ENCODE measurements at places on chromosomes 4 and X.
A peak's percentile ranks its signal among the peaks of the same experiment; 100 is the strongest.

DNA sequence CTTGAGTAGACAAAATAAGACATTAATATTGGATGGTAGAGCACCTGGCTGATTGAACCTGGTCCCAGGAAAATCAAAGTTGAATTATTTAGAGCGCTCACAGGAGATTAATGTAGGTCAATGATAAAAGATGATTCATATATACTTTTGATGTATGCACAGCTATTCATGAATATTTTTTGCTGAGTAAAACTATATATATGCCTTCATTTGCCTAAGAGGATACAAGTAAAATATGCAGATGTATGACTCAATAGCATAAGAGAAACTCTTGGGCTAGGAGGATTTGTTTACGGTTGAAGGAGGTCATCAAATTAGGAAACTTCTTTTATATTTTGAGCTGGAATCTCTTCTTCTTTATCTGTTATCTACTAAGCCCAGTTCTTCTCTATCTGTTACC, 202.7 kb upstream of the HS3ST1 start:
- no peak for DNase-seq

- no peak for DNase-seq
Measured at GRCh38 chr4:79121223-79121622, 182.0 kb upstream of the PAQR3 start.

- DNase-seq, result peak; percentile 24
Measured at GRCh38 chrX:153539171-153539978, 21.9 kb downstream of the ATP2B3 start.

- peak; percentile 57 for DNase-seq
Measured at GRCh38 chr4:149790172-149790907, 25.3 kb downstream of the IQCM start.

GRCh38 chr4:74096265-74096980, 2.6 kb downstream of the CXCL2 start:
- no peak for DNase-seq

DNA sequence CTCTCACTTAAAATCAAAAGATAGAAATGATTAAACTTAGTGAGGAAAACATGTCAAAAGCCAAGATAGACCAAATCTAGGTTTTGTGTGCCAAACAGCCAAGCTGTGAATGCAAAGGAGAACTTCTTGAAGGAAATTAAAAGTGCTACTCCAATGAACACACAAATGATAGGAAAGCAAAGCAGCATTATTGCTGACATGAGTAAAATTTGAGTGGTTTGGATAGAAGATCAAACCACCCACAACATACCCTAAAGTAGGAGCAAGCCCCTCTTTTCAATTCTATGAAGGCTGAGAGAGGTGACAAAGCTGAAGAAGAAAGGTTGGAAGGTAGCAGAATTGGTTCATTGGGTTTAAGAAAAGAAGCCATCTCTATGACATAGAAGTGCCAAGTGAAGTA, 56.8 kb downstream of the SLC39A8 start:
- DNase-seq, result no peak

DNA sequence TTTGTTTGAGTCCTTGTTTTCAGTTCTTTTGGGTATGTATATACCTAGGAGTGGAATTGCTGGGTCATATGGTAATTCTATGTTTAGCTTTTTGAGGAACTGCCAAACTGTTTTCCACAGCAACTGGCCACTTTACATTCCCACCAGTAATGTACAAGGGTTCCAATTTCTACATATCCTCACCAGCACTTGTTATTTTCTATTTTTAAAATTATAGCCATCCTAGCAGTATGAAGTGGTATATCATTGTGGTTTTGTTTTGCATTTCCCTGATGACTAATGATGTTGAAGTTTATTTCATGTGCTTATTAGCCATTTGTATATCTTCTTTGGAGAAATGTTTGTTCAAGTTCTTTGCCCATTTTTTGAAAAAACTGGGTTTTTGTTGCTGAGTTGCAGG, 39.6 kb downstream of the TMEM164 start:
- peak; percentile 68 for DNase-seq

DNA sequence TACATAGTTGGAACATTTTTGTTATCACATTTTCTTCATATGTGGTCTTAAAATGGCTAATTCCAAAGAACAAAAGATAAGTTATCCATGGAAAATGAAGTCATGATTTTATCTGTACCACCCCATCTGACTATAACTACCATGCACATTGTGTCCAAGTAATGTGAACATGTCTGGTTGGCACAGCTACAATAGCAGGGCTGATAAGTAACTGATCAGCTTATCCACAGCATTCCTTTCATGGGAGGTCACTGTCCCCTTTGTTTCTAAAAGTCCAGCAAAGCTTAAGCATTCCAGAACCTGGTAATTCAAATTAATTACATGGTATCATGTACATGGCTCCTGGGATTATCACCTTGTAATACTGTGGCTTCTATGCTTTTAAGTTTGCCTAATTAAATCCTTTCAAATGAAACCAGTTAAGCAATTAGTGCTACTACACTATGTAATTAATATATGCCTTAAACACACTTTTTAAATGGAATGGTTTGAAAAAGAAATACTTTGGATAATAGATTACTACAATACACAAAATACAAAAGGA, 21.1 kb upstream of the SORBS2 start:
- DNase-seq, result no peak

GRCh38 chr4:33086331-33086925, 2366.3 kb downstream of the PCDH7 start:
- no peak for DNase-seq

DNA sequence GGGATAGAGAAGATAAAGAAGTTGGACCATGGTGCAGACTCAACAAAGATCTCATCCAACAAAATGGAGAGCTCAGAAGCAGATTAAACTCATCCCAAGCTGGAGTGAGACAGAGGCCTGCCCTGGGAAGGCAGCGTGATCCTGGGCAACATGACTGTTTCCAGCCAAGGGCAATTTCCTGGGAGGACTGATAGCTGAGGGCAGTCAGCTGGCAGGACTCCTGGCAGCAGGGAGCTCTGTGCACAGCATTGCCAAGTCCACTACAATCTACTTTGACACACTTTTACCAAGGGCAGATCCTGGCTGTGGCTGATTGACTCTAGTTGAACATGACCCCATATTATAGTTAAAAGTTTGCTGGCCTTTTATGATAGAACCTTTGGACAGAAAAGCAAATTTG, 357.3 kb upstream of the RASGEF1B start:
- no peak for DNase-seq

- no peak for DNase-seq
Measured at GRCh38 chr4:145716661-145717200, 36.8 kb downstream of the C4orf51 start.

DNA sequence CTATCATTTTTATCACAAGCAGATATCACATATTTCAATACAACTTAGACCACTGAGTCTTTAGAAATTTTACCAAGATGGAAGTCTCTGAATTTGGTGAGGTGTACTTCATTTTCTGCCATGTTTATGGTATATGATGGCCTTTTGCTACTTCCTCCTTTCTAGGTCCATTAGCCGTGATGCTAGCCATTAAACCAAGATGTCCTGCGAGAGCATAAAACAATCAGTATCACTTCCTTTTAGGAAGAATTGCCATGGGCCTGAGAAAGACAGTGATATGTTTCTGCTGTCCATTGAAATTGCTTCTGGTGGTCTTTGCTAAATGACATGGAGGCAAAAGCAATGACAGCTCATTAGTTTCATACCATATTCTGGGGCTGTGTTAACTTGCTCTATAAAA, 1851.7 kb upstream of the IGFBP7 start:
- DNase-seq, result no peak

DNA sequence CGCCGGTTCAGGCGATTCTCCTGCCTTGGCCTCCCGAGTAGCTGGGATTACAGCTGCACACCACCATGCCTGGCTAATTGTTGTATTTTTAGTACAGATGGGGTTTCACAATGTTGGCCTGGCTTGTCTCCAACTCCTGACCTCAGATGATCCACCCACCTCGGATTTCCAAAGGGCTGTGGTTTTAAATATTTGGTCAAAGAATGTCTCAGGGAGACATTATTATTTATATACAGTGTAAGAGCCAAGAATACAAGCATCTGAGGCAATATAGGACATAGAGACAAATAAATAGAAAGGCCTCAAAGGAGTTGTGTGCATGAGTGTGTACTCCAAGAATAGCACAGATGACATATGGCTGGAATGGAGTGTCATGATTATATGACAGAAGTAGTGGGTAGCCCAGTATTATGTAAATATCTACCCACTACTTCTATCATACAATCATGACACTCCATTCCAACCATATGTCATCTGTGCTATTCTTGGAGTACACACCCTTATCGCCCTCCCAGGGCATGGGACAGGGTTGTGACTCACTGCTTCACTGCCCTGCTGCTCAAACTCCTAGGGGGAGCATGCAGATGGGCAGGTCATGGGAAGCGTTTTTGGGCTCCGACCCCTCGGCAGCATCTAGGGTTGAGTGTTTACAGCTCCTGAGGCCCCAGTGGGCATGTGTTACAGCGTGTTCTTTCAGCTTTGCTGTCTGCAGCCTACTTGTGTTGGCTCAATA, 1649.8 kb upstream of the PCDH10 start:
- DNase-seq, result peak; percentile 88

GRCh38 chrX:55210931-55211677, 9.0 kb upstream of the PAGE5 start:
- DNase-seq, result no peak

- DNase-seq, result no peak
Measured at GRCh38 chr4:46219872-46220271, 96.0 kb upstream of the GABRG1 start.

DNA sequence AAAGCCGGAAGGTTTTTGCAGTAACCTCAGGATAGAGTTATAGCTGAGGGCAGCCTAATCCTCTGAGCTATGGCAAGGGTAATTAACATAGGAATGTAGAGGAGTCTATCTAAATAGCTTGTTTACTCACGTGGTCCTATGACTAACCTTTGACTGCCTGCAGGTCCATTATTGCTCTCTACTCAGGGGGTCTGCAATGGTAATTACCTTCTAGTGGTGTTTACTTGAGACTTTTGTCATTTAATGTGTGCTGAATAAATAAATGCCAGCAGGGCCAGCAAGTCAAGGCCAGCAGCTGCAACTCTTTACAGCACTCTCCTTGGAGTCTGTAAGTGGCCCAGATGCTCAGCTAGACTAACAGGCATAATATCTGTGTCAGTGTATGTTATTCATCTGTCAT, 212.7 kb upstream of the FMR1 start:
- DNase-seq, result no peak

GRCh38 chrX:134883137-134883700, 107.6 kb upstream of the SMIM10 start:
- DNase-seq, result peak; percentile 10

- DNase-seq, result no peak
Measured at GRCh38 chr4:38866973-38867477, 581 bp upstream of the FAM114A1 start.

DNA sequence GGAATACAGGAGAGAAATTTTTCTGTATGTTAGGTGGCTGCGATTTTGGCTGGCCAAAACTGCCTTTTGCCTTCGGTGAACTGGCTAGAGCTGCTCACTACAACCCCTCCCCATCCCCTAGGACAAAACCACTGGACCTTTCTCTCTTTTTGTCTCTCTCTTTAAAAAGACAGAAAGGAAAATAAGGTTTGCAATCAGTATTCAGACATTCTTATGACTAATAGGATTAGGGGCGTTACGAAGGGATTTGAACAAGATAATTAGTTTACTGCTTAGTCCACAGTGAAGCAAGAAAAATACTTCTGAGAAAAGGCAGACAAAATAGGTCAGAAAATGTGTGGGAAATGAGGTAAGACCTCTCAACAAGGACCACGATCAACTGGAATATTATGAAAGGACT, 180.4 kb downstream of the SLIT2 start:
- DNase-seq, result no peak

GRCh38 chr4:148215202-148215601, 227.0 kb downstream of the NR3C2 start:
- no peak for DNase-seq

GRCh38 chr4:85866508-85866907, 391.6 kb downstream of the ARHGAP24 start:
- DNase-seq, result no peak

DNA sequence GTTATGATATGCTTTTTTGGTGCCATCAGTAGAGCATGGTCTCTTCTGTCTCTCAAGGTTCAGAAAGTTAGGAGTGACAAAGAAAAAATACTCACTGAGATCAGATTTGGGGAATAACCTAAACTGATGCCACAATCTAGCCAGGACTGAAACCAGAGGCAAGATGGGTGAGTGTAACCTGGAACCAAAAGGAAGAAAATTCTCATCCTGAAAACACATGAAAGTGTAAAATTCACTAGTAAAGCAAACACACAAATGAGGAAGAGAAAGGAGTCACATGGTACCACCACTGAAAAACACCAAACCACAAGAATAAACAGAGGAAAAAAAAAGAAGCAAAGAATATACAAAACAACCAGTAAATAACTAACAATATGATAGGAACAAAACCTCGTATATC, 96.4 kb downstream of the ANXA10 start:
- no peak for DNase-seq

GRCh38 chrX:33892670-33893069, 239.4 kb downstream of the FAM47A start:
- DNase-seq, result no peak

DNA sequence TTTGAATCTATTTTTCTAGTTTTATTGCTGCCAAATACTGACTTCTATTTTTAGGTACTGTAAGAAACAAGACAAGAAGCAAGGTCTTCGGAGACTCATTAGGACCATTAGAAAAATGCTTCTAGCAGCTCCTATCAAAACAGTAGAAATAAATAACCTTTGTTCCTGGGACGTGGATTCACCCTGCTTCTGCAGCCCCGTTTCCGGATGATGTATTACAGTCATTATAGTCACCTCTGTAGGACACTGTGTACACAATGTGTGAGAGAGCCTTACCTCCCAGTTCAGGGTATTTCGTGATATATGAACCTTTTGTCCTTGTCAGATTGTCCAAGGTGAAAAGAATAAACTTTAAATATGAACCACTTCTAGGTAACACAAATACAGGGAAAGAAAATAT, 484.0 kb upstream of the TECRL start:
- DNase-seq, result no peak

DNA sequence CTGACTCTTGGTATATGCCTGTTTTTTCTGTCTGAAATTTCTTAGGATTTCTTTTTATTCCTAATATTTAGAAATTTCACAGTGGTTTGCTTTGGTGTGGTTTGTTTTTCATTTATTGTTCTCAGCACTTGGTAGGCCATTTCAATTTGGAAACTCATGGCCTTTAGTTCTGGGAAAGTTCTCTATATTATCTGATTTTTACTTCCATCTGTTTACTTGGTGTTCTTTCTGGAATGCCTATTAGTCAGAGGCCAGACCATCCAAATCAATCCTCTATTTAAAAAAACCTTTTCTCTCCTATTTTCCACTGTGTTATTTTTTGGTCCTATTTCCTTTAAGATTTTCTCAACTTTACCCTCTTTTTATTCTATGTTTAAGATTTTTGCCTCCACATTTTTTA, 188.1 kb upstream of the SFRP2 start:
- DNase-seq, result no peak

- no peak for DNase-seq
Measured at GRCh38 chrX:36983831-36984230, 24.3 kb upstream of the FAM47C start.

Data from MV-4-11 (cell line).